OCI-LY7 (cell line): ENCODE measurements at places on chromosomes 16 and 17.

DNA sequence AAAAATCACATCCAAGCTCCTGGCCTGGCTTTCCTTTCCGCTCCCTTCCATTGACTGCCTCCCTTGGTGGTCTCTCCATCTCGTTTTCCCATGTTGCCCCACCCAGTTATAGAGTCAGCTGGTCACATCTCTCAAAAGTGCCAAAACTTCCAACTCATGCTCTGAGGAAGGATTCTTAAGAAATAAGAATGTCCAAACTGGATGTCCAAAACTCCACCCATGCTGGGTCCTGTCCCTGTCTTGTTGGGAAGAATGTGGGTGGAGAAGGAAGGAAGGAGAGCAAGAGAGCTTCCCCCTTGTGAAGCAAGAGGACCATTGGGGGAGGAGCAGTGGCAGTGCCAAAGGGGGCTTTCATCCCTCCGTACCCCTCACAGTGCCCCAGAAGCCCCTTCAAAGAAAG is 44.6 kb upstream of the MAP3K14 start:
- DNase-seq, result no peak

- DNase-seq, result peak; percentile 70
Observed at GRCh38 chr17:75783803-75784472, 668 bp upstream of the UNK start.

GRCh38 chr17:15490634-15491261 is 23.3 kb upstream of the CDRT4 start:
- no peak for DNase-seq

GRCh38 chr16:26530584-26531289 is 536.0 kb upstream of the C16orf82 start:
- DNase-seq, result no peak

DNA sequence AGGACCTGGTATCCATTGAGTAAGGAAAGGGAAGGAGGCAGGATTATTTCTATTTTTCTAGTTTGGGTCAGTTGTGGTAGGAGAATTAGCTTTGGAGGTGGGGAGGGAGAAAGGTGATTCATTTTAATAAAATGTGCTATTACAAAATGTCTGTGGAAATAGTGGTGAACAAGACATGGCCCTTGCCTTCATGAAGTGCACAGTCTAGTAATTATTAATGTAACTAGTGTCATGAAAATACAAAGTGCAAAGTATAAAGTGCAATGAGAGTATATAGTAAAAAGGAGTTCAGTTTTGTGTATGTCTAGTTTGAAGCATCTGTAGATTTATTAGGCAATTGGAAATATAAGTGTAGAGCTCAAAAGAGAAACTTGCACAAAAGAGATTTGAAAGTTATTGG is 11.9 kb downstream of the NFATC3 start:
- no peak for DNase-seq

GRCh38 chr16:82657786-82658185 is 31.0 kb downstream of the CDH13 start:
- DNase-seq, result no peak

GRCh38 chr17:62847426-62847825 is 39.3 kb upstream of the MARCHF10 start:
- DNase-seq, result no peak

GRCh38 chr17:79699386-79700036 is 31.2 kb upstream of the ENPP7 start:
- DNase-seq, result no peak

DNA sequence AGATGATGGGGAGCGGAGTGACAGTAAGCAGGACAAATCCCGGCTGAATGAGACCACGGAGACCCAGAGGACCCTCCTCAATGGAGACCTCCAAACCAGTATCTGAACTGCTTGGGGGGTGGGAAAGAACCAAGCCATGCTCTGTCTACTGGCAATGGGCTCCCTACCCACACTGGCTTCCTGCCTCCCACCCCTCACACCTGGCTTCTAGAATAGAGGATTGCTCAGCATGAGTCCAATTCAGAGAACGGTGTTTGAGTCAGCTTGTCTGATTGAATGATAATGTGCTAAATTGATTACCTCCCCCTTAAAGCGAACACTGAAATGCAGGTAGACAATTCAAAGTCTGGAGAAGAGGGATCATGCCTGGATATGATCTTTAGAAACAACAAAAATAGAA is 5.5 kb downstream of the SSTR2 start:
- DNase-seq, result no peak

GRCh38 chr16:49542391-49542891 is 168.8 kb downstream of the C16orf78 start:
- no peak for DNase-seq

DNA sequence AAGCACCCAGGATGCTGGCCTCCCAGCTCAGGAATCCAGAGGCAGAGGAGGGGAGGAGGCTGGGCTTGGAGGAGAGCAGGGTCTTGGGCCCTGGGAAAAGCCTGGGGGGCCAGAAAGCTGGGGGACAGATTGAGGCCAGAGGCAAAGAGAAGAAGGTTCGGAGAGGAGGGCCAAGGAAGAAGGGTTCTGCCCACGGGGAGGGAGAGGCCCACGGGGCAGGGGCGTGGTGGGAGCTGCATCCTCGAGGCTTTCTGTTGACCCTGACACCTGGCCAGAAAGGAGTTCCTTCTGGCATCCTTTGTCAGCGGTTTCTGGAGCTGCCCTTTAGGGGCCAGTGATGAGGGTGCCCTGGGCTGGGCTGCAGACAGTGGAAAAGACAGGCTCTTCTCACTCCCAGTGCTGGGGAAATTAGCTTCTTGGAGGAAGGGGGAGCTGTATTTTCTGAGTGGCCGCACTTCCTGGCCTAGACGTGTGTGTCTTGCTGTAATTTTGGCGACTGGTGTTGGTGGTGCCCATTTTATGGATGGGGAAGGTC is 308.7 kb downstream of the SEC14L1 start:
- peak; percentile 54 for DNase-seq

- no peak for DNase-seq
Observed at GRCh38 chr16:75494184-75494583, 1.1 kb downstream of the CHST6 start.

DNA sequence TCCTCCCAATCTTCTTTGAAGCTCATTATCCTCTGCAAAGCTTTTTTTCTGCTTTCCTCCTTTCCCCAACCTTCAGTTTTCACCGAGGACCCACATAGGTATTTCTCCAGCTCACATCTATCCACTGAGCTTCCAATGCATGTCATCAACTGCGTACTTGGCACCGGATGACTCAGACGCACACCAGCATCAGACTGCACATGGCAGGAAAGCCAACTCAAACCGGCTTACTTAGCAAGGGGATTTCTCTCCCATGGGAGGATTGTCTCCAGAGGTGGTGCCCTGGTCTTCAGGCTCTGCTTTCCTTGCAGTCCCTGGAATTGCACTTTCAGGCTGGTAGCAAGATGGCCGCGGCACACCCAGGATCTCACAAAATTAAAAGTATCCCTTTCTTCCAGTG is 1.7 kb upstream of the AKTIP start:
- DNase-seq, result no peak

- peak; percentile 3 for DNase-seq
Observed at GRCh38 chr16:84243732-84244131, 3.9 kb upstream of the KCNG4 start.

DNA sequence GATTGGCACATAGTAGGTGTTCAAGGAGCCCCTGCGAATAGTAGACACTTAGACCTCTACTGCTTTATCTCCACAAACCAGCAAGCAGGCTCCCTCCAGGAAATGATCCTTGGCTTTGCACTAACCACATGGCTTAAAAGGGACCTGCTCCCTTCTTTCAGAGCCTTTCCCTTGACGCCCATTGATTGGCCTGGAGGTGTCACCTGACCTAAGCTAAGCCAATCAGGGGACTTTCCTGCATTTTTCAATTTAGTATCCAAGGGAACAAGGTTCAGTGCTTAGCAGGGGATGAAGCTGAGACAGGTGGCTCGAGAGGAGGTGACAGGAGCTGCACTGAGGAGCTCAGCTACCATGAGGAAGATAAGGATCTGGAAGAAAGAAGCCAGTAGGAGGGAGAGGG is 52.8 kb downstream of the CLEC19A start:
- DNase-seq, result no peak

DNA sequence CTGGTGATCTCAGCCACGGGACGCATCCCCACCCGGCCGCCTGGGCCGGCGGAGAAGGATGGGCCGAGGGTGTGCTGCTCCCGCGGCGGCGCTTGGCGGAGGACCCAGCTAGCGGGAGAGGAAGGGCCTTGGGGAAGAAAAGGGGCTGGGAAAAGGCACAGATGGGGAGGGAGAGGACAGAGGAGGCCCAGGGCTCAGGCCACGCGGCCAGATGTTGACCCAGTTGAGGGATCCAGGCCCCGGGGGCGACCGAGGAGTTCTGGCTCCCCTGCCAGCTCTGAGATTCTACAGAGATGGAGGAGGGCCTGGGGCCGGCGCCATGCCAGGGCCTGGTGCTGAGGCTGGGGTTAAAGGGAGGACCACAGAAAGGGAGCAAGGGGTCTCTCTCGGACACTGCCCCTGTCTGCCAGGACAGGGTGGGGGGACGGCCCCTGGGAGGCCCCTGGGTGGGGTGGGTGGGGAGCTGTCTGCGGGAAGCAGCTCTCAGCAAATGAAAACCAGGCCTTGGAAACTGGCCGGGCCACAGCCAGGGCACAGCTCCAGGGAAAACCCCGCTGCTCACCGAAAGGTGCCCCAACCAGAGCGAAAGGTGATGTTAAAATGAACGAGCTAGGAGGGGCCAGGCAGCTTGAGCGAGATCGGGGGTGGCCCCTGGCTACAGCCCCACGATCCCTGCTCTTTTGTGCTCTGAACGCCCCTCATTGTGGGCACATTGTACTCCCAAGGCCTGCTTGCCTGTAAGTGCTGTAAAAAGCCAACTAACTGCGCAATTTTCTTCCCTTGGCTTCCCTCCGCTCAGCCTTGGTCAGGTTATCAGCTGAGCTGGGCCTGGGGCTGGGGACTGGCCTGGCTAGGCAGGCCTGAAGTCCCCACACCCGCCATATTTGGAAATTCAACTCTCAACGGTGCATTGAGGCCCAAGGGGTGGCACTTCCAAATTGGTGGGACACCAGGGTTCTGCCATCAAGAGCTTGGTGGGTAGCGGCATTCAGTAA is 191.4 kb downstream of the ZNF423 start:
- DNase-seq, result no peak

- DNase-seq, result no peak
Observed at GRCh38 chr17:37553401-37553966, 55.7 kb downstream of the SYNRG start.

DNA sequence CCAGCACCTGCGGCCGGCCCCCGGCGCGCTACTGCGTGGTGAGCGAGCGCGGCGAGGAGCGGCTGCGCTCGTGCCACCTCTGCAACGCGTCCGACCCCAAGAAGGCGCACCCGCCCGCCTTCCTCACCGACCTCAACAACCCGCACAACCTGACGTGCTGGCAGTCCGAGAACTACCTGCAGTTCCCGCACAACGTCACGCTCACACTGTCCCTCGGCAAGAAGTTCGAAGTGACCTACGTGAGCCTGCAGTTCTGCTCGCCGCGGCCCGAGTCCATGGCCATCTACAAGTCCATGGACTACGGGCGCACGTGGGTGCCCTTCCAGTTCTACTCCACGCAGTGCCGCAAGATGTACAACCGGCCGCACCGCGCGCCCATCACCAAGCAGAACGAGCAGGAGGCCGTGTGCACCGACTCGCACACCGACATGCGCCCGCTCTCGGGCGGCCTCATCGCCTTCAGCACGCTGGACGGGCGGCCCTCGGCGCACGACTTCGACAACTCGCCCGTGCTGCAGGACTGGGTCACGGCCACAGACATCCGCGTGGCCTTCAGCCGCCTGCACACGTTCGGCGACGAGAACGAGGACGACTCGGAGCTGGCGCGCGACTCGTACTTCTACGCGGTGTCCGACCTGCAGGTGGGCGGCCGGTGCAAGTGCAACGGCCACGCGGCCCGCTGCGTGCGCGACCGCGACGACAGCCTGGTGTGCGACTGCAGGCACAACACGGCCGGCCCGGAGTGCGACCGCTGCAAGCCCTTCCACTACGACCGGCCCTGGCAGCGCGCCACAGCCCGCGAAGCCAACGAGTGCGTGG is 1.5 kb downstream of the NTN1 start:
- no peak for DNase-seq

- DNase-seq, result no peak
Observed at GRCh38 chr17:82315703-82316358, 1.6 kb downstream of the CD7 start.

DNA sequence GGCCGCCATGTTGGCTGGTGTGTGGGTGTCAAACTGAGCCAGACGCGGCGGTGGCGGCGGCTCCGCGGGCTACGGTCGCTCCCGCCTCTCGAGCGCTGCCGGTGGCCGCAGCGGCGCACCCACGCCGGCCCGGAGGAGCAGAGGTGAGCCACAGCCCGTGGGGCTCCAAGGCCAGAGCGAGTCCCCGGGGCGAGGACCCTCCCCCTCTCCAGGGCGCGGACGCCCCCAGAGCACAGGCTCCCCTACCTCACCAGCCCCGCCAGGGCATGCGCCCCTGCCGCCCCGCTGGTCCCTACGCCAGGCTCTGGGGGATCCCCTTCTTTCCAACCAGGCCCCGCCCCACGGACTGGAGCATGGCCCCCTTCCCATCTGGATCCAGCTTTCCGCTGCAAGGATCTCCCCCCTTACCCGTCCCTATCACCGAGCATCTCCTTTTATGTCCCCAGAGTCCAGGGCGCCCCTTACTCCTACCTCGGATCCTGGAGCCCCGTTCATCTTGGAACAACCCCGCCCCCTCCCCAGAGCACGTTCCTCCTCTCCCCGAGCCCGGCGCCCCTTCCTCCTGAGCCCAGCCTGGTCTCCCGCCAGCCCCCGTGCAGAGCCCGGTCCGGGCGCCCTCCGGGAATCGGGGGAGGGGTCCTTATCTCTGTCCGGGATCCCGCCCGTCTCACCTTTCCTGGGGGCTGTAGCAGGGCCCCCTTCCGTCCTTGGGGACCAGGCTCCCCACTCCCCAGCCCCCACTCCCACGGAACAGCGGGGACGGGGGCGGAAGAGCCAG is 412 bp downstream of the EPN2 start:
- no peak for DNase-seq

GRCh38 chr16:12504312-12504711 is 299.4 kb downstream of the CPPED1 start:
- DNase-seq, result no peak

DNA sequence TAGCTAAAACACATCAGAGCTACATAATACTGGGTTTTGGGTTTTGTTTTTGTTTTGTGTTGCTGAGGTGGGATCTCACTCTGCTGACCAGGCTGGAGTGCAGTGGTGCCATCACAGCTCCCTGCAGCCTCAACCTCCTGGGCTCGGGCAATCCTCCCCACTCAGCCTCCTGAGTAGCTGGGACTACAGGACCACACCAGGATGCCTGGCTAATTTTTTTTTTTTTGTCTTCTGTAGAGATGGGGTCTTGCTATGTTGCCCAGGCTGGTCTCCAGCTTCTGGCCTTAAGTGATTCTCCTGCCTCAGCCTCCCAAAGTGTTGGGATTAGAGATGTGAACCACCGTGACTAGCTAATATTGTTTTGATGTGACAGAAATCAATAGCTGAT is 6.2 kb downstream of the MEAK7 start:
- DNase-seq, result no peak

DNA sequence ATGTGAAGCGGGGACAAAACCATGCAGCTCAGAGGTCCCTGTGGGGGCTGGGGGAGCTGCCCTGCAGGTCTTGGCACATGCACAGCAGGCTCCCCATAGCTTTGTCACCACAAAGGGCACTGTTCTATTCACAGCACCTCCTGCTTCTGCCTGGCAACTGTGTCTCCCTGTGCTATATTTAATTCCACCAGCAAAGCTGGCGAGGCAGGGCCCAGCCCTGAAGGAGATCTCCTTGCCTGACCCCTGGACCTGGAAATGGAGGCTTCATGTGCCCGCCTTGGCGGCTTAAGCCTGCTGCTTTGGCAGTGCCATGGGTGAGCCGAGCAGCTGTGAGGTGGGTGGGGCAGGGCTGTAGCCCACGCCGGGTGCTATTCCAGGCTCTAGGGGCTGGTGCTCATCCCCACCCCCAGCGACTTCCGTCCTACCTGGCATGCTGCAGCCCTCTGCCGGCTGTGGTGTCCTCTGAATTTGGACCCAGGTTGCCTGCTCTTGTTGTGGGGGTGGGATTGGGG is 6.8 kb downstream of the LDHD start:
- DNase-seq, result peak; percentile 63
